8988T (cell line): ENCODE measurements at places on chromosomes 5 and 9.

- no peak for DNase-seq
Measured at GRCh38 chr5:134494780-134495179, 30.7 kb upstream of the JADE2 start.

DNA sequence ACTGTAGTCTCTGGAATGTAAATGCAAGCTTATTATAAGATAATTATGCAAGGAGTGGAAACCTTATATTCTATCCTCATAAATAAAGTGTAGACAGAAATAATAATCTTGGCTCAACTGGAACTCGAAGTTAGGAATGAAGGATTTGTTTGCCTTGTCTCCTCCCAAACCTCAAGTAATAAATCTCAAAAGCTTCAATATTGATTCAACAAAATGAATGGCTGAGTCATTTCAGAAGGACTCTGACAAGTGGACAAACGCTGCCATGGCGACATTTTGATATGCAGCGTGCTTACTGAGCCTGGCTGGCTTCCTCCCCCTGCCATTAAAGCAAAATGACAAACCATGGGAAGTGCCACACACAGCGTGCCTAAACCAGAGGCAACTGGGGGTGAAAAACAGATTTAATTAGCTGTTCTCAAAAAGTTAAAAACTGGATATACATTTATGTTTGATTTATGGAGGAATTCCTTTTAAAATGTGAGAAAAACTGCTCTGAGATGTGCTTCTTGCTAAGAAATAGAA lies 10.5 kb upstream of the ADGRV1 start:
- no peak for DNase-seq

DNA sequence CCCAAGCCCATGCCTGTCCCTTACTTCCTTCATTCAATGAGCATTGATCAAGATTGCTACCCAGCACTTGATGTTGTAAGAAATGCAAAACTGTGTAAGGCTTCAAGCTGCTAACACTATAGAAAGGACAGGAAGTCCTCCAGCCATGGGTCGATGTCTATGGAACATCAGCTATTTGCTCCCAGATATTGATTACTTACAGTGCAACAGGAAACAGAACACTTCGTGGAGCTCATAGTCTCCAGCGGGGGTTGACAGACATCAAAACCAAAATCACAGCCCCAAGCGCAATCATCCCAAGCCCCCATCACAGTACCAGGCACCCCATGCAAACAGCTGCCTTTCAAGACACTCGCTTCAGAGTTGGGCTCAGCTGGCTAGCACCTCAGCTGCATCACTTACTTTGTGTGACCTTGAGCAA lies 26.8 kb upstream of the DUSP1 start:
- DNase-seq: no peak

DNA sequence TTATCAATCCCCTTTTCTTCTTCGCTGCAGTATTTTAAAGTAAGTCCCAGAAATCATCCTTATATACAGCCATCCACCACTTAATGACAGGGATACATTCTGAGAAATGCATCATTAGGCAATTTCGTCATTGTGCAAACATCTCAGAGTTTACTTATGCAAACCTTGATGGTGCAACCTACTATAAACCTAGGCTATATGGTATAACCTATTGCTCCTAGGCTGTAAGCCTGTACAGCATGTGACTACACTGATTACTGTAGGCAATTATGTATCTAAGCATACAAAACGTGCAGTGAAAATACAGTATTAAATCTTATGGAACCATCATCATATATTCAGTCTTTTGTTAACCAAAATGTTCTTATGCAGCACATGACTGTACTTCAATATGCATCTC lies 36.8 kb downstream of the SAXO1 start:
- no peak for DNase-seq

GRCh38 chr9:91192381-91193086 lies 169.2 kb downstream of the AUH start:
- no peak for DNase-seq

DNA sequence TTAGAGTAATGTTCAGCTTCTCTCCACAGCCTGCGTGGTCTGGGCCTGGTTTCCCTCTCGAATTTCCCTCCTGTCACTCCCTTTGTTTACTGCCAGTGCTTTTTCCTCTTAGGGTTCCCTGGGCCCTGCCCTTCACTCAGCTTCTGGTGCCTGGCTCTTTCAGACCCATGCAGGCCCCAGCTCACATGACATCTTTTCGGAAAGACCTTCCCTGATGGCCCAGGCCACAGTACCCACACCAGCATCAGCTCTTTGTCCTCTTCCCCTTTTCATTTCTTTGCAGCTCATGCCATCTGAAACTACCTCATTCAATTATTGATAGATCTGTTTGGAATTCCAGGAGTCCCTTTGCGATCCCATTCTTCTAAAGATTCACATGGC lies 68.1 kb upstream of the ABL1 start:
- DNase-seq: no peak

DNA sequence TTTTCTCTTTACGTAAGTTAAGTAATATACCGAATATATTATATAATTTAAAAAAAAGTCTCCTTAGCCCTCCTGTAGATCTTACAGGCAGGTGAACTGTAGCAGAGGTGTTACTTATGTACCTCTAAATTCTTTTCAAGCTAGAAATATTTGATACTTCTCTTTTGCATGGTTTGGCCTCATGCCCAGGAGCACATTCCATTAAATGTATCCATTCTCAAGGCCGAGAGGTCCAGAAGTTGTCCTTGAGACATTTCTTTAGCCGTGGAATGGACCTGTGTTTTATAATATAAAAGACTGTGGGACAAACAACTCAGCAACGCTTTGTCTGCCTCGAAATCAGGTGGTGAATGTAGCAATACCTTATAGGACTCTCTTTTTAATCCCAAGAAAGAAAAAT lies 184.5 kb downstream of the TRIO start:
- no peak for DNase-seq

DNA sequence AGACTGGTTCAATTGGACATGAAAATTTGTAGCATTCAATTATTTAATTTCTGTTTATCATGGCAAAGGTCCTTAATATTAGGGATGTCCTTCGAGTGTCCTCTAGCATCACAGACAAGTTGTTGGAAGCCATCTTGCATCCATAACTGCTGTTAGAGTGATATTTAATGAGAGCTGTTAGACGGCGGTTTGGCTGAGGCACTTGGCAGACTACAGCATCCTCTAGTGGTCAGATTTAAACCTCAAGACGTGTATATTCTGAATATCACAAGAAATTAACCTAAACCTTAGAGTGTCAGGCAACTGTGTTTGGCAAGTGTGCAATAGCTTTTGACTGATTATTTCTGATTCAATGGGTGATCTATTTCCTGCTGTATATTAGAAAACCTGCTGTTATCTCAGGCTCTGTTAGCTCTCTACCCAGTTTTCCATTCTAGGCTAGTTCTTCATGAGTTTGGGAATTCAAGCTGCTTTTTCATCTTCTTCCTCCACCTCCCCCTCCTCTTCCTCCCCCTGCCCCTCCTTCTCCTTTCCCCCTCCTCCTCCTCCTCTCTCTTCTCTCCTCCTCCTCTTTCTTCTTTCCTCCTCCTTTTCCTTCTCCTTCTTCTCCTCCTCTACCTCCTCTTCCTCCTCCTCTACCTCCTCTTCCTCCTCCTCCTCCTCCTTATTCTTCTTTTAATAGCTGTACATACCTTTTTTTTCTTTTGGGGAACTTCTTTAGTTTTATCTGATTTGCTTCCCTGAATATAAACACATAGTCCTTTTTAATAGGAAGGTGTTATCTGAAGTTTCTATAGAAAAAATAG lies 8.6 kb downstream of the SPINK1 start:
- DNase-seq: no peak
